ENCODE measurements at places on chromosomes 5 and 9. TPM values are rescaled to one million over a fixed set of nuclear protein-coding genes. Genes with fewer than 3 reads are reported as not detected.

The SLC31A1 gene
- 16.0 TPM for total RNA-seq

The SMIM15 gene
- total RNA-seq = 93.9 TPM

The PROB1 gene
- total RNA-seq = 8.2 TPM

The CAVIN4 gene
- 0.21 TPM for total RNA-seq

The GABRA6 gene
- total RNA-seq = not detected

The HTR1A gene
- not detected for total RNA-seq

The DMRT1 gene
- not detected for total RNA-seq

The TRPM6 gene
- not detected for total RNA-seq

The HK3 gene
- total RNA-seq = not detected

Data from activated CD8-positive, alpha-beta memory T cell treated with anti-CD3 and anti-CD28 coated beads for 36 hours (primary cell).